ENCODE measurements at places on chromosomes 7 and 10.
A peak's percentile ranks its signal among the peaks of the same experiment; 100 is the strongest.

DNA sequence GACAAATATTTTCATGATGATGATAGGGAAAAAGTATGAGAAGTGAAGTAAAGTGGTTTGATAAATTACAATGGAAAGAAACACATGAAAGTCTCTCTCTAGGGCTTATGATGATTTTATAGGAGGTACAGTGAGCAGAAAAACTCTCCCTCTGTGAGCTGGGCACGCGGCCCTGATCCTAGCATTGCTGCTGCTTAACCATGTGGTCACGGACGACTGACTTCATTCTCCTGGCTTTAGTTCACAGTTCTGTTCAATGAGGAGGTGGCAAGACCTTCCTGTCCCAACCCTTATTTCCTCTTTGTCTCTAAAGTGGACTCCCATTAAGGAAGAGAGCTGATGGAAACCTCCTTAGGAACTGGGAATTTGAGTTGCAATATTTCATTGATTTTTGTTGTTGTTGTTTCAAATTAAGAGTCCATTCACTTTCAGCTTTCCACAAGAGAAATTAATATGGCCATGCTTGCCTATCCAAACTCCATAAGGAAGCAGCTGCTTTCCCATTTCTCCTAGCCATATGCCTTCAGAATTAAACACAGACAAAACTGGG is 8.2 kb upstream of the PON3 start:
- DNase-seq, result peak; percentile 84

- DNase-seq, result no peak
These were observed 8.2 kb downstream of the CNNM1 start for GRCh38 chr10:99337311-99337811.

GRCh38 chr7:146455091-146455655 is 338.6 kb downstream of the CNTNAP2 start:
- no peak for DNase-seq

GRCh38 chr7:46713868-46714596 is 793.0 kb upstream of the IGFBP3 start:
- DNase-seq, result no peak

DNA sequence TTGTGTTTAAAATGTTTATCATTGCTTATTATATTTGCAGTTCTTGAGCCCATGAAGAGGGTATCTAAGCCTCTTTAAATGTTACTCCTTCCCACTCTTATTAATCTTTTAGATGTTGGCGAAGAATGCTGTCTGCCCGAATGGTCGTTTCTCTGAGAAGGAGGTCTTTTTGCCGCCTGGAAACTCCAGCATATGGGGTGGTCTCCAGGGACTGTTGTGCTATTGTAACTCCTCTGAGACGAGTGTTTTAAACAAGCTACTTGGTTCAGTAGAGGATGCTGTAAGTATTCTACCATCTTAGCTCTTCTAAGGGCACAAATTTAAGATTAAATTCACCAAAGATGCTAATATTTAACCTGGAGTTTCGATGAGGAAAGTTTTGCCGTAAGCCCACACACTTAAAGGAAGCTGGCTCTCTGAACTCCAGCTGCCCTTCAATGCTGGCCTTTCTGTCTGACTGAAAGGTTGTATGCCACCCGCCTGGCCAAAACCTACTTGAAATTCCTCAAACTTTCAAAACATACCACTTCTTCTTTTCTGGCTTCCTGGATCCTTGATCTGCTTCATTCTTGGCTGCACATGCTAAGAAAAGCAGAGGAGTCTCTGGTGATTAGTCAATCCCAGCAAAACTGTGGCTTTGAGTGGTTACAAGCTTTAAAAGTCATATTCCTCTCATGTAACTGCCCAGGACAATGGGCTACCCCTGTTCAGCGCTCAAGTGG is 74.7 kb downstream of the ABCA13 start:
- no peak for DNase-seq

DNA sequence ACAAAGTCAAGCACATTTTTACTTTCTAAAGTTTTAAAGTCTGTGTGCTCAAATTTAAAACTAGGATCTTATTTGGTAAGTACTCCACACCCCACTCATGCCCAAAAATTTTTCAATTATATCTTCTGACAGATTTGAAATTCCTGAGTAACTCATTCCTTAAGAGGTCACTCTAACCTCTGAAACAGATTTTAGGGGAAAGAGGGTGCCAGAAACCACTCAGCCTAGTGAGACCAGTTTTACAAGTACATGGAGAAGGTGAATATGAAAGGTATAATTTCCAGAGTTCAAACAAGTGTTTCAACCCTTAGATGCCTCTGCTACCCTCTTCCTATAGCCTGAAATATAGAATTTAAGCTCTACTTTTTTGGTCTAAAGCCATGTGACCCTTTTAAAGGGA is 79.2 kb downstream of the C7orf25 start:
- no peak for DNase-seq

DNA sequence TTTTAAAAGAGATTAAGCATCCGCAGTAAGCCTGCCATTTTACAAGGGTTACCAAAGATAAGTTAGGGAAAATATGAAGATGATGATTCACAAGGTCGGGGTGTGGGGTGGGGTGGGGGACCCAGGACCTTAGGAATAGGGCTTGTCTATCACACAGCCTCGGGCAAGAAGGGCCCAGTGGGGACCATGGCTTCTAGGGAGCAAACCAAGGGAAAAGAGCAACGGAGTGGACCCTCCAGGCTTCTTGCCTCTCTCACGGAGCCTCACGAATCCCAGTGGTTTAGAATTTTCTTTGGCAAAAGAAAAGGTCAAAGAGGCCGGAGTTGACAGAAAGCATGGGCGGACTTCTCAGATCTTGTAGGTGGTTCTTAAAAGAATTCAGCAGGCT is 1.3 kb downstream of the PRKCQ start:
- no peak for DNase-seq

DNA sequence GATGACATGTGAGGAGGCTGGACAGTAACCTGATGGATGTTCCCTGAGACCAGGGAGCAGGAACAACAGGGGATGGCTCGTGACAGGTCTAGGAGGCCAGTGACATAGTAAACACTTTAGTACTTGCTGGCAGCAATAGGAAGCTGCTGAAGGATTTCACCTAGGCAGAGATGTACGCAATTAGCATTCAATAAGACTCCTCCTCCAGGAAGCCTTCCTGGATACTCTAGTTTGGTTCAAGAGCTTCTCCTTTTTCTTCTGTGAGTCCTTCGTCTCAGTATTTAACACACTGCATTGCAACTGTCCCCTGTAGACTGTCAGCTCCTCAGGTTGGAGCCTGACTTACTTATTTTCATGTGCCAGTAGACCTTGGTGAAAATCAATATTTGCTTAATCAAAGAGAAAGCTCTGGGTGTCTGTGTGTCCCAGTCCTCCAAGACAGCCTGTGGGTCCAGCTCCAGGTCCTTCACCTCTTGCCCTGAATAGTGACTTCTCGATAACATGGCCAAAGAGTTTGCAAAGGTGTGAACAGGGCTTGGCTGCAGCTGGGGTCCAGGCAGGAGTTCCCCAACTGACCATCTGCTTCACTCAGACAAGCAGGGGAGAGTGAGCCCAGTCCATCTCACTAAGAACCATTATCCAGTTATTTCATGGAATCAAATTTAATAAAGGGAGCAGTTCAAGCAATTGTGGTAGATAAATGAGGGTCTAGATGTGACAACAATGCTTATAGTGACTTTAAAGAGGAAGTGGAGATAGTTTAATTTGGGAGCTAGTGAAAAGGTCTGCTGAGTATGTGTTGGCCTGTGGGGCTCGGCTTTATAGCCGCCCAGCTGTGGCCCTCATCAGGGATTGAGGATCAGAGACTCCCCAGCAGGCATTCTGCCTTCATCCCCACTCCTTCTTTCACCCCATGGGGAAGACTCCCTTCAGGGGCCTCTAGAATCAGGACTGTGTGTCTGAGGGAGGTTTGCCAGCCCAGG is 9.4 kb downstream of the TMEM273 start:
- no peak for DNase-seq

DNA sequence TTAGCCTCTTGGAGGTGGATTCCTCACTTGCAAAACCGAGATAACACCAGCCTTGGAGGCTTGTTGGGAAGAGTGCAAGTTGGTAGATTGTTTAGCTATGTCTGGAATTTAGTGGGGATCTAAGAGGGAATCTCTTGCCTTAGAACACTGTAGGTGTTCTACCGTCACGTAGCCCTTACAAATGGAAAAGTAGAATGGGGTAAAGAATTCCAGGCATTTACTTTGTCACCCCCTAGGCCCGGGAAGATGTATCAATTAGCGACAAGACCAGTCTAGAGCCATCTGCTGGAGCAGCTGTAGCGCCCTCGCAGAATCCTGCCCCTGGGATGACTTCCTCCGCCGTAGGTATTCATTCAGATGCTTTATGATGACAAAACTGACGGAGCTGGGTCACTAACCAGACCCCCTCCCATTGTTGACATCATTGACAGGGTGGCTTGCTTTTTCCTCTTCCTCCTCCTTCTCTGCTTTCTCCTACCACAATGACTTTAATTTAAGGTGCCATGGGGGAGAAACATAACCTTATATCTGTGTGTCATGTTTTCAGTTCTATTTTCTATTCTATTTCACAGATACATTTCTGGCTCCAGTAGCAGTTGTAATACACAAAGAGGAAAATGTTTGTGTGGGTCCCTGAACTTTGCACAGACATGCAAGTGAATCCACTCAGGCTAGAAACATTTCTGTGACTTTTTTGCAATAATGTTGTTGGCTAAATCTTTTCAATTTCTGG is 262.6 kb upstream of the LYZL1 start:
- no peak for DNase-seq

- no peak for DNase-seq
These were observed 30.9 kb upstream of the MAT1A start for GRCh38 chr10:80320377-80320776.

DNA sequence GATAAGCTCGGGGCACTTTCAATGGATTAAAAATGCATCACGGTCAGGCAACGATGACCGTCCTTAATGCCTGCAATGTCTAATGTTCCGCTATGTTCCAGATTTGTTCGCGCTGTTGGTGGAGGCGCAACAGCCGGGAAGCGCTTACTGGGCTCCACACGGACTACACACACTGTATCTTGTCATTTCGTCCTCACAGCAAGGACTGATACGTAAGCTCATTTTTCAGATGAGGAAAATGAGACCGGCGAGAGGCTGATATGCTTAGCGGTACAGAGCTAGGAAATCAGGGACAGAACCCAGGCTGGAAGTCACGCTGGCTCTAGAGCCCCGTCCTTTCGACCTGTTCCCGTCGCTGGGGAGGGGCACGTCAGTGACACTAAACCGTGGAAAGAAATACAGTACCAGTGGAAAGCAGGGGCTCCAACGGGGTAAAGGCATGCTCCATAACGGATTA is 670 bp downstream of the TPK1 start:
- DNase-seq, result peak; percentile 93

GRCh38 chr10:49172777-49173132 is 15.4 kb downstream of the TMEM273 start:
- DNase-seq, result no peak

GRCh38 chr10:85665681-85666080 is 700.9 kb downstream of the GRID1 start:
- DNase-seq, result no peak

DNA sequence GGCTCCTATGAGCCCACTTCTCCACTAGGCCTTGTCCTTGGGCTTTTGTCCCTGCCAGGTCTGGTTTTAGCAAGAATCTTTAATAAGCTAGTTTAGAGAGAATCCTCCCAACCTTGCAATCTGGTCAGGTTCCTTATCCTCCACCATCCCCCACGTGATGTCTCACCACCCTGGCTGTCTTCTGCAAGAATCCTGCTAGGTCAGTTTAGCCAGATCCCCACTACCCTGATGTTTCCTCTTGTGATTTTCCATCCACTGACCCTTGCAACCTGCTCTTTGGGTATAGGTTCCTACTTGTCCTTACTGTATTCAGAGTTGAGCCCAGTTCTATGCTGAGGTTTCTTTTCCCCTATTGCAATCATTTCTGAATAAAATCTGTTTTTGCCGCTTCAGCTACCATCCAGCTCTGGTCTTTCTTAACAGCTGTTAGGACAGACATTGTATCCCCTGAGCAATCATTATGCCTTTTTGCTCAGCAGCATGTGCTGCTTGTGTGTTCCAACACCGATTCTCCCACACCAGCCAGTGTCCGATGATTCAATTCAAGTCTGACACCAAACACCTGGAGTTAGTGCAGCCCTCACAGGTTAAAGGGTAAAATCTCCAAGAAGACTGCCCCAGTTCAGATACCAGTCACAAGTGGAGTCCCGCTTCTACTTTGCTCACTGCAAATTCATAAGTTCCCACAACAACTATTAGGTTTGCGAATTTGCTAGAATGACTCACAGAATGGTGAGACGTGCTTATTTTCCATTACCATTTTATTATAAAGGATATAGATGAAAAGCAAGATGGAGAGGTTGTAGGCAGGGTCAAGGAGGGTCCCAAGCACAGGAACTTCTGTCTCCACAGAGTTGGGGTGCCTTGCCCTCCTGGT is 62.2 kb upstream of the ADCY1 start:
- DNase-seq, result no peak

DNA sequence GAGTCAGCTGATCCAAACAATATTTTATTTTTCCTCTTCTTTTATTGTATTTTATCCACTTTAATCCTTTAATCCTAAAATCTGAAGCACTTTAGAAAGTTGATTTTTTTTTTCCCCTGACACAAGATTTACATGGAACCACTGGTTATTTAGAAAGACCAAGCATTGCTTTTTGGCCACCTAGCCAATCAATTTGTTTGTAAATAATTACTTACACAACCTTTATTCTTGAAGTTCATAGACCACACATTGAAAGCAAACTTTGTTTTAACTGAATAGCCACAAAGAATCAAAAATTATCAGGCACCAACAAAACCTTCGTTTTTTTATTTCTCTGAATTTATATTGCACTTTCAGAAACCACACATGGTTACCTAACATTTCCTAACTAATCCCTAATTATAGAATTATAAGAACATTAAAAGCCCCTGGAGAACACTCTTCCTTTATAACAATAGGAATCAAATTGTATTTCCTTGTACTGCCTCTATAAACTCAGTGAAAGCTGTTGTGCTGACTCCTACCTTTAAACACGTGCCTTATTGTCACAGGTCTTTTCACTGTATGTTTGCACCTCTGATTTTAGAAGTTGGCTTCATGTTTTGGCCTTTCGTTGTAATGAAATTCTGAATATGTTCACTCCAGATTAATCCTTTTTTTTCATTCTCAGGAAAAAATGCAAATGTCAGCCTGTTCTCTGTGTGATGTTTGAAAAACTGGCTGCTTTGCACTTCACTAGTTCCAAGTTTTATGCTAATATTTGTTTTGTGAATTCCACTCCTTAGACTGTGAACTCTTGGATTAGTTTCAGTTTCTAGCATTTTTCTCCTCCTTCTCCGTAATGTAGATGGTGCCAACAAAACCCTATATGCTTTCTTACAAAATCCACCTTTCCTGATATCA is 1511.9 kb downstream of the REEP3 start:
- DNase-seq, result no peak

- no peak for DNase-seq
These were observed 117.9 kb downstream of the FANK1 start for GRCh38 chr10:126014309-126014708.

GRCh38 chr7:75656740-75657139 is 82.0 kb downstream of the HIP1 start:
- DNase-seq, result no peak

Measured in NCI-H1092 treated with DMSO at 0.1 percent for 48 hours (cell line).